ENCODE measurements at places on chromosomes 13 and 19.
A peak's percentile ranks its signal among the peaks of the same experiment; 100 is the strongest.

GRCh38 chr13:99050983-99051488 is 73.2 kb upstream of the DOCK9 start:
- no peak for DNase-seq

- peak; percentile 30 for DNase-seq
Observed at GRCh38 chr19:57559008-57559403, 657 bp downstream of the ZNF550 start.

DNA sequence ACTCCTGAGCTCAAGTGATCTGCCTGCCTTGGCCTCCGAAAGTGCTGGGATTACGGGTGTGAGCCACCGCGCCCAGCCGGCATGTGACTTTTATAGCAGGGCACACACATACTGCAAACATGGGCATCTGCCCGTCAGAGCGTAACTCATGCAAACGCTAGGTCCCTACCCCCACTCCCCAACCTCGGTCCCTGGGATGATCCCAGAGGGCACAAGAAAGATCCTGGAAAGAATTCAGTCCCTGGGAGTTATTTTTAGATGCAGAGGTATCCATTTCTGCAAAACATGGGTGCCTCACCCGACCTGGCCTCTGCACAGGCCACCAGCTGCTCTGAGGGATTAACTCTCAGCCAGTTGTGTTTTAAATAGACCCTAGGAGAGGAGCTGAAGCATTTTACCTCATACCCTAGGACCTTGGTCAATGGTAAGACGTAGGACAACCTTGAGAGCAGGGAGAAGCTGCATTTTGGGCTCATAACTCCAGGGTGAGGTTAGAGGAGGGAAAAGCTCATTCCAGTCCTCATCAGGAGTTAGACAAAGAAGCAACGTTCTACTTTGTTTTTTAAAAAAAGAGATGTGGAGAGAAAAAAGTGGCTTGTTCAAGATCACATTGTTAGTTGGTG is 10.8 kb downstream of the TMEM38A start:
- no peak for DNase-seq

- no peak for DNase-seq
Observed at GRCh38 chr19:29969891-29970290, 27.9 kb downstream of the URI1 start.

DNA sequence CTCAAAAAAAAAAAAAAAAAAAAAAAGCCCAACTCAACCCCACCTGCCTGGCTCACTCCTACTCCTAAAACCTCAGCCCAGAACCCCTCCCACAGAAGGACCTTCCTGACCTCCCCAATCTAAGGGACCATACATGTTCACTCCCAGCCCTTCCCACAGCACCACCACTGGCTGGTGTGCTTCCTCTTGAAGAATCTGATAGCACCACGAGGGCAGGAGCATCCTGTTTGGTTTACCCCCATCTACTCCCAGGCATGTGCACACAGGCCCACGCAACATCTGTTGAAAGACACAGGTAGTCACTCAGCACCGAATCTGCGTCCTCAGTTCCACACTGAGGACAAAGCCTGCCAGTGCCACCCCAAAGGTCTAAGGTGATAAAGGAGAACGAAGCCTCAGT is 8.2 kb downstream of the LATS2 start:
- DNase-seq: peak; percentile 36

DNA sequence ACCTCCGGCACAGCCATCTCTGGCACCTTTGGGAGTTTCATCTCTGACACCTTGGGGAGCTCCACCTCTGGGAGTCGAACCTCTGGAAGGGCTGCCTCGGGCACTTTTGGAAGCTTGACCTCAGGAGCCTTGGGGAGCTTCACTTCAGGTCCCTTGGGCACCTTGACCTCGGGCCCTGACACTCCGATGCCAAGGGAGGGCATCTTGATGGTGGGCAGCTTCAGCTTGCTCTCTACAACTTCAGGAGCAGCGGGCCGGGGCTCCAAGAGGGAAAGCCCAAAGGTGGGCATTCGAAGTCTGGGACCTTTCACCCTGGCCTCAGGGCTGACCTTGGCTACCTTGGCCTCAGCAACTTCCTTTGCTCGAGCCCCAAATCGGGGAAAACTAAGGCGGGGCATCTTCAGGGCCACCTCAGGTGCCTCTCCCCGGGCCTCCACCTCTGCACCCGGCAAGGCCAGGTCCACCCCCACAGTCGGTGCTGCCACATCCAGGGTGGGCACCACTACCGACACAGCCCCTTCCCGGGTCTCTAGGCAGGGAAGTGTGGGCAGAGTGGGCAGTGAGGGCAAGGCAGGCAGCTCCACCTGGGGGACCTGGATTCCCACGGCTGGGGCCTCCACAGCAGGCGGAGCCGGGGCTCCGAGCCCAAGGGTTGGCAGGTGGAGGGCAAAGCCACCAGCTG is 7.0 kb upstream of the HIPK4 start:
- no peak for DNase-seq

DNA sequence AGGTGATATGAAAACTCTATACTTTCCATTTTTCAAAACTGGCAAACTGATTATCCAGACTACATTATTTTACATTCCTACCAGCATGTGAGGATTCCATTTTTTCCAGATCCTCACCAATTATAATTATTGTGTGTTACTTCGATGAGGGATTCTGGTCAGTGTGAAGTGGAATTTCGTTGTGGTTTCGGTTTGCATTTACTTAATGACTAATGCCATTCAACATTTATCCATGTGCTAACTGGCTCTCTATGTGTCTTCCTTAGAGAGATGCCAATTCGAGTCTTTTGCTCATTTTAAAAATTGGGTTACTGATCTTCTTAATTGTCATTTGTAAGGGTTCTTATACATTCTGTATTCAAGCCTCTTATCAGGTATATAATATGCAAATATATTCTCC is 1551.3 kb upstream of the MIR17HG start:
- DNase-seq: no peak

- no peak for DNase-seq
Observed at GRCh38 chr19:30046522-30046921, 104.5 kb downstream of the URI1 start.

DNA sequence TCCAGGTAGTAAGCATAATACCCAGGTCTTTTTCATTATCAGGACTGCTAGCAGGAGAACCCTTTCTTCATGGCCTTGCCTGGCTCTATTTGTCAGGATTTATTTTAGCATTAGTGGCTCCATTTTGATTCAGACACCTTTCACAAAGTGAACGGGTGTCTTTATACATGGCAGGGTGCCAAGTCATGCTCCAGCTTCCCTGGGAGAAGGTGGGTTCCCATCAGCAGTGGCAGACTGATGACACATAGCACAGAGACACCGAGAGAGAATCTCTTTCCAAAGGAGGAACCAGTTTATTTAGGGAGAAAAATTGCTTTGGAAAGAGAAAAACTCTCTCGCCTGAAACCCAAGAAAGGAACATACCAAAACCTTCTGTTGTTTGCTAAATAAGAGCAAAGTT is 135.3 kb upstream of the TMTC4 start:
- DNase-seq: no peak

- DNase-seq: no peak
Observed at GRCh38 chr13:27487776-27488175, 37.4 kb upstream of the MTIF3 start.

- DNase-seq: no peak
Observed at GRCh38 chr13:67033170-67033569, 197.0 kb downstream of the PCDH9 start.

GRCh38 chr13:76027131-76027530 is 391.0 kb downstream of the LMO7 start:
- no peak for DNase-seq

DNA sequence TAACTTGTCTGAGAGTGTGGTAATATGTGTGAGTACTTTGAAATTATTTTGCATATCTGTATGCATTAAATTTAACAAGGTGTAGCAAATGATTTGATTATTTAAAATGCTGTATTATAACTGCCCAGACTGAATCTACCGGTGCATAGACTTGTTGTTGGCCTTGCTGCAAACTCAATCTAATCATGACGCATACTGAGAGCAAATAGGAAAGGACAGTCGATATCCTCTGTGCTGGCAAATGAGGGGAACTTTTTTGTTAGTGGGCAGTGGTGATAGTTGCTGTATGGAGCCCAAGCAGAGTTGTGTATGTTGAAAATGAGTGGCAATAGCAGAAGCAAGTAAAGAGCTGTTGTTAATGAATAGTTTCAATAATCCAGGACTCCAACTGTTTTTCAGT is 127.4 kb downstream of the LMO7 start:
- DNase-seq: no peak

DNA sequence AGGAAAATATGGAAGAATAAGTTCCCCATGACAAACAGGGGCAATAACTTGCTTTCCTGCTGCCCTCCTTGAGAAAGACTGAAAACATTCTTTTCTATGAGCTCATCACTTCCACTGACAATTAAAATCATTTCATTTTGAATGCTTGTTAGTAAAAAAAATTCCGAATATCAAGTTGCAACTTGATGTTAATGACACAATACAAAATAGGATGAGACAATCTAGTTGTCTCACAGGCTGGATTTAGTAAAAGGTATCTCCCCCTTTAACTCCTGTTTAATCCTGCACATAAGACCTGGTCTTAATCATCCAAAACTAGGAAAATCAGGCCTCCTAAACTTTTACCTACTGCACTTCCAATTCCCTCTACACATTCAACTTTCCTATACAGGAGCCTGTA is 24.7 kb downstream of the IRS2 start:
- no peak for DNase-seq

GRCh38 chr19:45418802-45419201 is 4.9 kb downstream of the ERCC1 start:
- no peak for DNase-seq

DNA sequence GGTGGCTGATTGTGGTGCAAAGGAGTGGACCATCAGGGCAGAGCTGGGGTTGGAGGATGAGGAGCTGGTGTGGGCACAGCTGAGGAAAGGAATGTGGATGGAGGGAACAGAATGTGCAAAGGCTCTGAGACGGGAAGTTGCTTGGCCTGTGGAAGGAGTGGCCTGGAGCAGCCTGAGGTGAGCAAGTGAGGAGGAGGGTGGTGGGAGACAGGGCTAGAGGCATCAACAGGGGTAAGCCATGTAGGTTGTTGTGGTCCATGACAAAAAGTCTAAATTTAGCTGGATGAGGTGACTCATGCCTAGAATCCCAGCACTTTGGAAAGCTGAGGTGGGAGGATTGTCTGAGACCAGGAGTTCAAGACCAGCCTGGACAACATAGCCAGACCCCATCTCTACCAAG is 9.5 kb downstream of the CYP4F22 start:
- DNase-seq: no peak
